ENCODE measurements at places on chromosomes 1 and 21.
A peak's percentile ranks its signal among the peaks of the same experiment; 100 is the strongest.

DNA sequence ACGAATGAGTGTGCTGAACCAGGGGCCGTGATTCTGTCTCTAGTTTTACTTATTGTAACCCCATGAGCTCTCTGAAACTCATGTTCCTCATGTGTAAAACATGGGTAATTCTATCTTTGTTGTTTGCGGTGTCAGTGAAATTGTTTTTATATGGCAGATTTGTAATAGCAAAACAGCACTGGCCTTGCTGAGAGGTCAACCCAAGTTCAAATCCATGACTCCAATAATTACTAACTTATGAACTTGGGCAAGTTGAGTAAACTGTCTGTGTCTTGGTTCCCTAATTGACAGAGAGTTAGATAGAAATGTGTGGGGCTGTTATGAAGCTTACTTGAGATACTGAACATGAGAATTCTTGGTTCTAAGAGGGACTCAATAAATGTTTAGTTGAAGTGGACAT, 17.8 kb downstream of the C1orf116 start:
- no peak for DNase-seq

DNA sequence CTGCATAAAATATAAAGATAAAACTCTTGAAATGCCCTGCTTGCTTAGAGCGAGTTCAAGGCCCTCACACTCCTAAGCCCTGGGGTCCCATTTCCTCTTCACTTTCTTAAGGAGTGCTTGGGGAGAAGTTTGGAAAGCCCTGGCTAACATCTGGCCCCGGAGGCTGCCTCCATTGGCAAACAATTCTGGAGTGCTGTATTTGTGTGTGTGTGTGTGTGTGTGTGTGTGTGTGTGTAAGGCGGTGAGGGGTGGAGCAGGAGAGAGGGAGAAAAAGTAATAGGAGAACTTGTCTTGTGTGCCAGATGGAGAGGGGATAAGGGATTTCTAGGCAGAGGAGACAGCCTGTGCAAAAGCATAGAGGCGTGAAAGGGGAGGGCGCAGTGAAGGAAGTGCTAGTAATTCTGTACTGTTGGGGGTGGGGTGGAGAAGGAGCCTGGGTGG, 578 bp upstream of the TRIM62 start:
- DNase-seq = peak; percentile 40

DNA sequence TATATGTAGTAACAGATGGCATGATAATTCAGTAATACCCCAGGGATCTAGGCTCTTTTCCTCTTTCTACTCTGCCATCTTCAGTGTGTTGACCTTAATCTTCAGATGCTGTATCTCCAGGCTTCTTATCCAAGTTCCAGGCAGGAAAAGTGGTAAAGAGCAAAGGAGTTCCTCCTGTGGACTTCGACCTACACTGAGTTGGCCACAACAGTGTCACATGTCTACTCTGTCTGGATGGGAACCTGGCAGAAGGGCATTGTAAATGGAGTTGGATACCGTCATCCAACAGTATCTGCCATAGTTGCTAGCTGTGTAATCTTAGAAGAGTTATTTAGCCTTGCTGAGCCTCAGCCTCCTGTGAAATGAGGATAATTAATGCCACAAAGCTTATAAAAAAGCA, 21.9 kb downstream of the IL23R start:
- DNase-seq = no peak

- DNase-seq = no peak
Observed at GRCh38 chr1:27971674-27972073, 11.9 kb downstream of the XKR8 start.

DNA sequence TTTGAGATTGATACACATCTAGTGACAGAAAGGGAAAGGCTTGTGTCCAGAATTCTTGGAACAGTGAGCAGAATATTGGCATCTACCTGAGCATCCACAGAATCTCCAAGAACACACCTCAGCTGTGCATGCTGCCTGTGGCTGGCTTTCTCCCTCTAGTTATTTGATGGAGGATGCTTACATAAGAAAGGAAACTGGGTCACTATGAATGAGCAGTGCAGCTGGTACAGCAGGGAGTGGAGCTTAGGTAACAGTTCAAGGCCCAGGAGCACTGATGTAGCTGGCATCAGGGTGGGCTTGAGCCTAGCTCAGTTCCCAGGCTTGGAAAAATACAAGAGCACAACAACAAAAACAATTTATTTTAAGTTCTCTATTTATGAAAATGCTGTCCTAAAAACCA, 26.3 kb downstream of the RGS8 start:
- DNase-seq = no peak

- no peak for DNase-seq
Observed at GRCh38 chr1:39501666-39502065, 10.2 kb downstream of the BMP8A start.

GRCh38 chr1:110647254-110647891, 27.4 kb downstream of the KCNA3 start:
- no peak for DNase-seq

GRCh38 chr21:18118566-18118965, 126.1 kb upstream of the CHODL start:
- no peak for DNase-seq

DNA sequence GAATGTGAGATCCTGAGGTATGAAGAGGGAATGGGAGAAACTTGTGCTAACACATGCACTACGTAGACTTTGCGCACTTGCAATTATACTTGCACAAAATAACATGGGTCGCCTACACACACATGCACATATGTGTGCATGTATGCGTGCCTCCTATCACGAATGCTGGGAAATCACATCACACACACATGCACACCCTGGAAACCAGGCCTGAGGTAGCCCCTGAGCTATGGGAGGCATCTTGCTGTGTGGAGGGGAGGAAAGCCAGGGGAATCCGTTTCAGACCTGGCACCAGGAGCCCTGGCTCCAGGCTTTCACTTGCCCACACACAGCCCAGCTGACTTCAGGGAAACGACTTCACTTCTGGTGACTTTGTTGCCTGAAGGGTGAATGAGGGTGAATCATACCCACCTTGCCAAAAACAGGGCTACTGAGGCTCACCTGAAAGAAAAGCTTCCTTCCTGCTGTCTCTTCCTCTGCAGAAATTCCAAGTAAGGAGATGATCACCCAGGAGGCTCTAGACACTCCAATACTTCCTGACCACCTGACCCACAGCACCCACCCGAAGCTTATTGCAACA, 136.0 kb upstream of the NGF start:
- DNase-seq = no peak

GRCh38 chr1:98453066-98453465, 208.5 kb upstream of the SNX7 start:
- DNase-seq = no peak

GRCh38 chr1:185860859-185861258, 126.7 kb downstream of the HMCN1 start:
- DNase-seq = no peak

- no peak for DNase-seq
Observed at GRCh38 chr1:119179051-119179450, 38.6 kb upstream of the WARS2 start.

DNA sequence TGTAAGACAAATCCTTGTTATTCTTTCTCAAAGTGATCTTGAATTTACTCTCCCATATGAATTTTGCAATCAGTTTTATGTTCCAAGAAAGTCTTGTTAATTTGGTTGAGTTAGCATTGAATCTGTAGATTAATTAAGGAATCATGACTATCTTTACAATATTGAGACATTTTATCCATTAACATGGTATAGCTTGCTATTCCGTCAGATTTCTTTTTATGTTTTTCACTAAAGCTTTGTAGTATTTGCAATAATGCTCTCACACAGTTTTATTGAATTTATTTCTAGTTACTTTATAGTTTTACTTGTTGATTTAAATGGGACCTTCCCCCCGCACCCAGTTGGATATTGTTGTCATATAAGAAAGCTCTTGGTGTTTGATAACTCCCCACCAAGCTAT, 5.8 kb upstream of the EDARADD start:
- no peak for DNase-seq

- DNase-seq = no peak
Observed at GRCh38 chr1:119288751-119289150, 79.8 kb upstream of the HAO2 start.

DNA sequence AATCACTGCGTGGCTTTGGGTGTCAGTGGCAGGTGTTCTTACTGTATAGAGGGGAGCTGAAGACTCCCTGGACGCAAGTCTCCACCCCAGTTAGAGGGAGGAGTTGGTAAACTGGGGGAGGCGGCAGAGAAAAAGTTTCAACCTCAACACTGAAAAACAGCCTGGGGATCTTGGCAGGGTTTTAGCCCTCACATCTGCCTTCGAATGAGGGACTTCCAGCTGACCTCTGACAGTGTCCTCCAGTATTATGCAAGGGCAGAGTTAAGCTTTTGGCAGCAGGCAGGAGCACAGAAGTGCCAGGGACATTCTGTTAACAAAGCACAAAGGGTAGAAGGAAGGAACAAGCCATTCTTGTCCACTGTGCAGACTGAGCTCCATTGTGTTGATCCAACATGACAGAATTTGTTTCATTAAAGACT, 41.2 kb upstream of the RAB4A start:
- no peak for DNase-seq

DNA sequence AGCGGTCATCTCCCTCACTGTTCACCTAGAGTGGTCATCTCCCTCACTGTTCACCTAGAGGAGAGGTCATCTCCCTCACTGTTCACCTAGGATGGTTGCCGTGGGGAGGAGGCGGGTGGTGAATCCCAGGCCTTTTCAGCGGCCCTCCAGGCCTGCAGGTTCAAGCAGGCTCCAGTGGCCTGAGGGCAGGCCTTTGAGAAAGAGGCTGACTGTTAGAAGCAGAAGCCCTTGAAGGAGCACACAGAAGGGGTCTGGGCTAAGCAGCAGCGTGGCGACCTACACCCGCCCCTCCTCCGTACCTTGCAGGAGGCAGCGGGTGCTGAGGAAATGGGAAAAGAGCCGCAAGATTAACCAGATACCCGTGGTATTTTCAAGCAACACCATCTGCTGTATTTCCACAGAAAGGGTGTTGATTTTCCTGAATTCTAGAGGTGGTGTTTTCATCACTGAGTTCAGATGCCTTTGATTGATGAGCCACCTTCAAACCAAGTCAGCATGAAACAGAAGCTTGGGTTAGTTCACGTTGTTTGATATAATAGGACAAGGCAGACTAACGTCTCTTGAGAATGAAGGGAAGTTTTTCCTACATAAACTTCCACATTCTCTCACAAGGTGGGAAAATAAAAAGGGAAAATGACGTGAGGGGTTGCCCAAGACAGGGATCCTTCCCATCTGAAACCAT, 289.5 kb downstream of the KIF26B start:
- DNase-seq = no peak

- no peak for DNase-seq
Observed at GRCh38 chr1:77876884-77877283, 11.5 kb upstream of the NEXN start.

GRCh38 chr1:212496682-212497081, 64.0 kb downstream of the NENF start:
- no peak for DNase-seq

DNA sequence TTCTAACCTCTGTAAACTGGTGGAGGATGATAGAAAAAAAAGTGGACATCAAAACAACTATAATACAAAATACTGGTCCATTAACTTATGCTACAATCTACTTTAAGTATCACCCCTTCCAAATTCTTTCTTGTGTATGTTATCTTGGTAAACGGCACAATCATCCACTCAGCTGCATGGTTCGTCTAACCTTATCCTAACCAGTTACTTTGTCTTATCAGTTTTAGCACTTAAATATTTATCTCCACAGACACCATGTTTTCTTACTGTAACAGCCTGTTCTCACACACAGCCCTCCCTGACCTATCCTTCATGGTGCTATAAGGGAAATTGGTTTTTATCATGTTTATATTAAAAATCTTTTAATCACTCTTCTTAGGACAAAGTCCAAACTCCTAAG, 157.2 kb downstream of the PTGER3 start:
- DNase-seq = no peak

GRCh38 chr1:52947490-52947889, 20.4 kb downstream of the SCP2 start:
- DNase-seq = no peak

GRCh38 chr1:151661751-151662150, 49.9 kb downstream of the SNX27 start:
- no peak for DNase-seq

- no peak for DNase-seq
Observed at GRCh38 chr1:226949401-226949800, 9.3 kb downstream of the COQ8A start.

DNA sequence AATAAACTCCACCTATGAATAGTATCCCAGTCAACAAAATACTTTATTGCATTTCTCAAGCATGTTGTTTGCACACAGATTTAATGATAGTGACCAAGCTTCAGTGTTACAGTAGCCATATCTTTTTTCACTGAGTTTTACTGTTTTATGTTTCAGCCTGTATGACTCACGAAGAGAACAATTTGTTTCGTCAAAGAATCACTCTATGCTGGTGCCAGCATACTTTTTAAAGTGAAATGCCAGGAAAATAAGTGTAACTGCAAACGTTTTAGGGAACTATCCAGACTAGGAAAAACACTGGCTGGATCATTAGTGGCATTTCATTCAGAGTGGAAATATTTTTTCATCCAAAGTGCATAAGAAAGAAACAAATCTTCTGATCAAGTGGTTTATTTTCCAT, 210.8 kb downstream of the COL11A1 start:
- no peak for DNase-seq

DNA sequence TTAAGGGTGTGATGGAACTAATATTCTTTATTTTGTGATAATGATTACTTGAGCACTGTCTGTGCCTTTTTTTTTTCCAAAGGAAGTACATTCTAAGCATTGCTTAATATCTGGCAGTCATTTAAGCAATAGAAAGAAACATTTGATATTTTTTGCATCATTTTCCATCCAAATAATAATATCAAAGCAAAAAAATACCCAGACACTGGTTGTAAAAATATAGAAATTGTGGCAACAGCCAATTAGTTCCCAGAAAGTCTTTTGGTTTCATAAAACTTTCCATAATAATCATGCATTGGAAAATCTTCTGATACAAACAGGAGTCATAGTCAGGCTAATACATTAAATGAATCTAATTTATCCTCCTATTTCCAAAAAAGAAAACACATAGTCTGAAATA, 629.3 kb upstream of the ADAMTS5 start:
- no peak for DNase-seq

GRCh38 chr1:45704637-45705036, 16.7 kb downstream of the TMEM69 start:
- no peak for DNase-seq

DNA sequence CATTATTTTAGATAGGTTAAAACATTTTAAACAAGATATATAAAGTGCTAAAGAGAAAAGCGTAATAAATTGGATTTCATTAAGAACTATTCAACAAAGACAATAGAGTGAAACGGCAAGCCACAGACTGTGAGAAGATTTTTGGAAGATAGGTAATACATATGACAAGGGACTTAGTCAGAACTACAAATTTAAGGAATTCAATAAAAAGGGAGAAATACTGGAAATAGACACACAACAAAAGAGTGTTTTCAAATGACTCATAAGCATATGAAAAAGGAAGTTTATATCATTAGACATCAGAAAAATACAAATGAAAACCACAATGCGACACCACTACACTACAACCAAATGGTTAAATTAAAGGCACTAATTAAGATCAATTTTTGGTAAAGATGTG, 90.5 kb downstream of the GDAP2 start:
- no peak for DNase-seq

DNA sequence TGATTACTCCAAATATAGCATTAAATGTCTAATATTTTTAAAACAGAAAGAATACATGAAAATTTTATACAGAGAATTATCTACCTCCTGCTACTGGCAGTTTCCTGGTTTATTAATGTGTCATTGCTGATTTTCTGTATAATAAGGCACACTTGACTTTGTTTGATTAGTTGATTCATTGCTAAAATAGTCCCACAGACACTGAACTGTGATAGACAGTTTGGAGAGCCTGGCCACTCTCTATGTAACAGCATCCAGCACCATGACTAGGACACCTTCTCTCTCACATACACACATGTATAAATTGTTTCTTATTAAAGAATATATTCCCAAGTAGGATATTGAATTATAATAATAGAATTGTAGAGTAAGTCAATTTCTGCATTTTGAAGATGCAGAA, 368.5 kb upstream of the SNX7 start:
- DNase-seq = no peak
